Hematopoietic multipotent progenitor cell treated with erythropoietin and hydrocortisone succinate and interleukin-3 and kit ligand, for 15 days (in vitro differentiated cells): ENCODE measurements at places on chromosomes 3 and 15.

DNA sequence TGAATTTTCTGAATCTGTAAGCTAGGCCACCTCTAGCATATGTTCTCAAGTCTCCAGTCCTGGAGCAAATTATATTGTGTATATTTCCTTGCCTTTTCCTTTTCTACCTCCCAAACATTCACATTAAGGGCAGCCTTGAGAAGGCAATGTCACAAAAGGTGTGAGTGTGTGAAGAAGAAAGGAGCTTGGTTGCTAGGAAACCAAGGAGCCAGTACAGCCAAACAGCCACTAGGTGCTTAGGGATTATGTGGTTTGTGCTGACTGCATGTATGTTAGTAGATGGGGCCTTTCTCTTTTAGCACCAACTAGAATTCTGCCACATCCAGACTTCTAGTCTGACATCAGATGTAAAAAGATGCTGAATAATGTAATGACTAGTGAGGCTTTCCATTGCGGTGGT lies 118.8 kb upstream of the DAZL start:
- DNase-seq, result no peak

DNA sequence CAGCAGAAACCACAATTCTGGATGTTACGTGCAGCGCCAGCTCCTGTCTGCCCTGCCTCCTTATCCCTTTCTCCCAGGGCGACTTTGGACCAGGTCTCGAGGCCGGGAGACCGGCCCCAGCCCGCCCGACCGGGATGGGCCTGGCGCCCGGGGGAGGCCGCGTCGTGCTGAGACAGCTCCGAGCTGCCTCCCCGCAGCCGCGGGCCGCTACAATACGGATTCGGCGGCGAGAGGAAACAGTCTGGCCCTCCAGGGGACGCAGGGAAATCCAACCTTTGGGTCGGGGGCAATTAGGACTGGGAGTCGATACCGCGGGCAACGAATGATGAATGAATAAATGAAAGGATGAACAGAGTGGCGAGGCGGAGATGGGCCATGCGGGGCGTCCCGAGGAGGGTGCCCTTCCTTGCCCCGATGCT lies 537 bp downstream of the GRAMD2A start:
- no peak for DNase-seq

DNA sequence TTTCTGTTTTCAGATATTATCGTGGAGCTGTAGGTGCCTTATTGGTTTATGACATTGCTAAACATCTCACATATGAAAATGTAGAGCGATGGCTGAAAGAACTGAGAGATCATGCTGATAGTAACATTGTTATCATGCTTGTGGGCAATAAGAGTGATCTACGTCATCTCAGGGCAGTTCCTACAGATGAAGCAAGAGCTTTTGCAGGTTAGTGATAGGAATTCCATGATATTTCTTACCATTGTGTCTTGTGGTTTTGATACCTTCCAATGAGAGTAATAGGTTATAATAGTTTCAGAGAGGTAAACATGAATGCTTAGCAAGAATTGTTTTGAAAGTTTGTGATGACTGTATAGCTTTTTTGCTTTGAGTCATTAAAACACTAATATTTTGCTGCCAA lies 8.5 kb downstream of the RAB11A start:
- no peak for DNase-seq

GRCh38 chr15:91752081-91752785 lies 101.3 kb upstream of the SLCO3A1 start:
- no peak for DNase-seq

DNA sequence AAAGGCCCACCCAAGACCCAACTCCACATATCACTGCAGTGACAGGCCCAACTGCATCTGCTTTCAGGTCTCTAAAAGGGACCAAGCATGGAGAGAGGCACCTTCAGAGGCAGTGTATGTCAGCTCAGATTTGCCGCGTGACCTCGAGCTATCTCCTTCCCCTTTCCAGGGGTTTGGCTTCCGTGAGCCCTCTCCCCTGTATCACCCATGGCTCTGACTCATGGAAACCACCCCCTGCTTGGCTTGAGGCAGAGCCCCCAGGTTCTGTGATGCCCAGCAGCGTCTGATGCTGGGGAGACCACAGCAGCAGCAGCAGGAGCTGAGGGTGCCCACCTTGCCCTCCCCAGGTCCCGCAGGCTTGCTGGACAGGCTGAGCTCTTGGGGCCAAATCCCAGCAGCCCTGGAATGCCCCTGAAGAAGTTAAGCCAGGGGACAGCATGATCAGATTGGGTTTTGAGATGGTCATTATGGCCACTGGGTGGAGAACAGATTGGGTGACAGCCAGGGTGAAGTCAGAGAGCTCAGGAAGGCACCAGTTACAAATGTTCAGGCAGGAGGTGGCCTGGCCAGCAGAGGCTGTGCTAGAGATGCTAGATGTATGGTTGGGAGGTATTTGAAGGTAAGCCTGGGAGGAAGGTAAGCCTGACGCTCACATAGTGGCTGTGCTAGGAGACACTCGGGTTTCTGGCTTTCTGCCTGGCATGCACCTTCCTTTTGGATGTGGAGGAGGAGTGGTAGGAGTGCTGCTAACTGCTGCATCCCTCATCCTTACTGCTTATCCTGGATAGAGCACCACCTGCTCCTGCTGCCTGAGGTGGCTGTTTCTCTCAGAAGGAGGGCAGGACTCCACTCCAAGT lies 42.9 kb downstream of the FGD5 start:
- DNase-seq, result no peak

DNA sequence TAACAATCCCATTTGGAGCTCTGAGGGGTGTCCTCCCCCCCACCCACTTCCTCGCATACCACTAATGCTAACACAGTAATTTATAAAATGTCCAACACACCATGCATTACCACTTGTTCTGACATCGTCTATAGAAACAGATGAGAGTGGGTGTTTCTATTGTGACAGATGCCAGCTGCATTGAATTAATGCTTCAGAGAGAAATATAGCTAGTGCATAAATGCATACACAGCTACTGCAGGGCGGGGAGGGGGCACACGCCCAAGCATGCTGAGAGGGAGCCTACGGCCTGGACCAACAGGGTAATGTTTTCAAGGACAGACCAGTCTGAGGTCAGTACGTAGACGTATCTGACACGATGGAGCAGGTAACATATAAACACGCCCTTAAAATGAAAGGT lies 106.0 kb upstream of the FEZF2 start:
- DNase-seq, result no peak

DNA sequence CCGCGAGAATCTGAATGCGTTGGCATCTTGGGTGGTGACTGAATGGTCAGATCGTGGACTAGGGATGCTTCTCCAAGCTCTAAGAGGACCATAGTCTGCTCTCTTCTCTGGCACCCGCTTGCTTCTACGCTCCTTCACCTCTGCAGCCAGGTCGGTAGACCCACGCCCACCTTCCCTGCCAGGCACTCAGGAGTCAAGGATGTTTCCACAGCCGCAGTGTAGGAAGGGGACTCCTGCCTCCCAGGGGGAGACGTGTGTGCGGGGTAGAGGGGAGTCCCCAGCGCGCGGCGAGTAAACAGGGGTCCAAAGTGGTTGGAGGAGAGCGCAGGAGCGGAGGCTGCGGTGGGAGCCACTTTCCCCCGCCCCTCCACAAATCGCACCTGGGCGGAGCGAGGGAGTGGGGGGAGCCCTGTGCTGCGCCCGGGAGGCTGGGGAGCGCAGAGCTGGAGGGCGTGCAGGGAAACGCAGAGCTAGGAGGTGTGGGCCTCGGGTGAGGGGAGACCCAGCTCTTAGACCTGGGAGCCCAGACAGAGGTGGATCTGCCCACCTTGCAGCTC lies 1.7 kb downstream of the LRRC3B start:
- no peak for DNase-seq

- DNase-seq, result no peak
Observed at GRCh38 chr15:101200181-101200580, 51.7 kb downstream of the CHSY1 start.

DNA sequence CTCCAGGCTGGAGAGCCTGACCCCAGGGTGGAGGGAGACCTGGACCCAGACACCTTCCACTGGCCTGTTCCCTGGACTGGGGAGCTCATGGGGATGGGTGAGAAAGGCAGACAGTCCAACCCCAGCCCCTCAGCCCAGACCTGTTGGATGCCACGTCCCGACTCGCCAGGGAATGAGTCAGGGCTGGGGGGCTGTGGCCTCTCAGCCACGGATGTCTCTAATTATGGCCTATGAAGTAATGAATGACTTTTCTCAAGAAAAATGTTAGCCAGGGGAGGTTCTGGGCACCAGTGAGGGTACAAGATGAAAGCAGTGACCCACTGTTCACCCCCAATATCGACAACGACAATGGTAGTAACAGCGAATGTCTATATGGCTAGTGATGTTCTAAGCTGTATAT lies 107.0 kb upstream of the RPL32 start:
- no peak for DNase-seq

GRCh38 chr3:152174876-152175527 lies 93.7 kb upstream of the MBNL1 start:
- DNase-seq, result no peak

GRCh38 chr3:152524198-152525140 lies 255.7 kb downstream of the MBNL1 start:
- peak; percentile 70 for DNase-seq

- DNase-seq, result no peak
Observed at GRCh38 chr3:24004171-24004938, 59.3 kb downstream of the NR1D2 start.

GRCh38 chr3:168139947-168140346 lies 44.2 kb upstream of the GOLIM4 start:
- DNase-seq, result no peak

DNA sequence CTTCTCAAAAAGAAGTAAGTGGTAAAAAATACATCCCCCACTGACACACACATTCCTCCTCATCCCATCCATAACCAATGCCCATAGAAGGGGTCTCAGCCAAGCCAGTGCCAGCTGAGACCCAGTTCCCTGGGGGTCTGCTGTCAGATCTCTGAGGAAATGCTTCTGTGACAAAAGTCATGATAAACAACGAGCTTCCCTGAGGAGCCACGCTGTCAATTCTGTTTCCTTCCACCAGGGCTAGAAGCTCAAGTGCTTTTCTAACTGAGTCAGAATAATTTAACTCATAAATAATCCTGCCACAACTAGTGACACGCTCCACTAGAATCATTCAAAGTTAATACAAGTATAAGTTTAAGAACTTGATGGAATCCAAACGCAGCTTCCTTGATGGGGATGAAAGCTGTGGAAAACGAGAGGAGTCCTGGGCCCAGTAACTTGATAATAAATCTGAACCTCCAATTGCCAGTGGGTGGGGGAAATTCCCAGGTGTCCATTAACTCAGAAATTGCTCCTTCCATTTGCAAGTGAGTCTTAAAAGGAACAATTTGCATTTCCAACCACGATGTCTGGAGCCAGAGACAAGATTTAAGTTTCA lies 348.7 kb upstream of the LMCD1 start:
- no peak for DNase-seq

GRCh38 chr15:80418892-80419537 lies 14.8 kb downstream of the ARNT2 start:
- peak; percentile 12 for DNase-seq

- DNase-seq, result no peak
Observed at GRCh38 chr15:85746641-85747040, 48.1 kb downstream of the KLHL25 start.

GRCh38 chr3:32457971-32458471 lies 44.6 kb downstream of the CMTM6 start:
- no peak for DNase-seq

DNA sequence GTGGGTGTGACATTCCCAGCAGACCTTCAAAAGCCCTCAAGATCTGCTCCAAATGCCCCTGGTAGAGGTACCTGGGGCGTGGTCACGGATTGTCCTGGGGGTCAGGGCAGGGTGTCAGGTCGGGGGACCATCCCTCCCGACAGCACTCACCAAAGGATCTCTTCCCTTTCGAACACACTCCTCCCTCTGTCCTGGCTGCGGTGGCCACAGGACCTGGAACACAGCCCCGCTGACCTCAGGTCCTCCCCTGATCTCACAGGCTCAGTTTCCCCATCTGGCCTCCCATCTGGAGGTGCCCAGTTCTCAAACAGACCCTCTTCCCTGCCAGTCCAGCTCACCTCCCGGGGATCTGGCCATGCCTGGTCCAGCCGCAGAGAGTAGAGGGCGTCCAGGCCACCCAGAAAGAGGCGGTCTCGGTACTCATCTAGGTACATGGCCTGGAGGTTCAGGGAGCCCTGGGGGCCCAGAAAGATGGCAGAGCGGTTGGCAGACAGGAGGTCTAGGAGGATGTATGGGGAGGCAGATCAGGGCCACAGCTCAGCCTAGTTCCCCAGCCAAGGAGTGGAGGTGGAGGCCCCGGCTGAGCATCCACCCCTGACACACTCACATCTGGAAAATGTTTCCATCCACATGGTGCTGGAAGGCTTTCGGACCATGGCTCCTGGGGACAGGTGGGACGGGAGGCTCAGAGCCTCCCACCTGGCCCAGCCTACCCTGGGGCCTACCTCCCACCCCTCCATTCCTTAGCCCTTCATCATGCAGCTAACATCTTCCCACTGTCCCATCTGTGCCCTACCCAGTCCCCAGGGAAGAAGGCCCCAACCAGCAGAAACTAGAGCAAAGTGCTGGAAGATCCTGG lies 2.3 kb downstream of the SEMA3G start:
- no peak for DNase-seq

DNA sequence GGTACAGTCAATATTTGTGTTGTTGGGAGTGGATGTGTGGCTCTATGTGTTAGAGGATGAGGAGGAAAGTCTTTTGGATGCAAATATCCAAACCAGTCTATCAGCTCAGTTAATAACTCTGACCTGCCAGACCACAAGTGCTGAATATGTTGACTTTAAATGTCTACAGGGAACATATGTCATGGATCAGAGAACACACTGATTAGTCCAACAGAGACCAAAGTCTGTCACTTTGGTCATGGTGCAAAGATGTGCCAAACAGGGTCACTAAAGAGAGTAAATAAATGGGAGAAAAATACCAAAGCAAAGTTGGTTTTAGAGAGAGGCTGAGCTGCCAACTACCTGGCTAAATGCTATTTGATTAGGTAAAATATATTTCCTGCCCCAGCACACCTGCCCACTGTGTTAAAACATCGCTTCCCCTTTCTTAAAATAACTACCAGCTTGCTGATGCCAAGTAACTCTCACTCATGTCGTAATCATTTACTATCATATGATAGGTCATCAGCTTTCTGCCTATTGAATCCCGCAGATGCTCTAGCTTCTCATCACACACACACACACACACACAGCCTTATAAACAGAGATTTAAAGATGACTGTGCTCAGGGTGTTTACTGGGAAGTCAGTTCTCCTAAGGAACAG lies 173.3 kb downstream of the PDZRN3 start:
- no peak for DNase-seq
